ENCODE measurements at places on chromosomes 6 and 20.
A peak's percentile ranks its signal among the peaks of the same experiment; 100 is the strongest.

- DNase-seq = no peak
These were observed 8.7 kb downstream of the B4GALT5 start for GRCh38 chr20:49704932-49705336.

DNA sequence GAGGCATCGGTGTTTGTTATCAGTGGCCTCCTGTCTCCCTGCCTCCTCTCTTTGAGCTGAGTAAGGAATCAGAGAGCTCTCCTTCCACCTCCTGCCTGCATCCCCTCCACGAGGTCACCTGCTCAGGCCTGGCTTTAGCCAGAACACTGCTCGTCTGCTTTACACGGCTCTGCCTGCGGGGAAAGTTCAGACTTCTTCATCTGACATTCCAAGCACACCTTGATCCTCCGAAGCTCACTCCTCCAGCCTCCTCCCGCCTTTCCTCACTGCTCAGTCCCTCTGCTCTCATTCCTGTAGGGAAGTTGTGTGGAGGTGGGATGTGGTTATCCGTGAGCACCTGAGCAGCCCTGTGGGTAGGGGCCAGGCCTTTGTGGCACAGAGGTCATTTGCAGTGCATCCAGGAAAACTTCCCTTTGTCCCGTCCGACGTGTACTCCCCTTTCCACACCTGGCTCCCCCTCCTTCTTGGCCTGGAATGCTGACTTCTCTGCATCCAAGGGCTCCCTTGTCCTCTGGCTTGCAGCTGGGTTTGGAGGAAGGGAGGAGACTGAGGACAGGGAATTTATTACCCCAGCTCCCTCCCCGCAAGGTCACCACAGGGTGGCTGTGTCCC, 12.8 kb upstream of the CCDC167 start:
- DNase-seq = no peak

- DNase-seq = no peak
These were observed 204.7 kb upstream of the RNF217 start for GRCh38 chr6:124757560-124757959.

DNA sequence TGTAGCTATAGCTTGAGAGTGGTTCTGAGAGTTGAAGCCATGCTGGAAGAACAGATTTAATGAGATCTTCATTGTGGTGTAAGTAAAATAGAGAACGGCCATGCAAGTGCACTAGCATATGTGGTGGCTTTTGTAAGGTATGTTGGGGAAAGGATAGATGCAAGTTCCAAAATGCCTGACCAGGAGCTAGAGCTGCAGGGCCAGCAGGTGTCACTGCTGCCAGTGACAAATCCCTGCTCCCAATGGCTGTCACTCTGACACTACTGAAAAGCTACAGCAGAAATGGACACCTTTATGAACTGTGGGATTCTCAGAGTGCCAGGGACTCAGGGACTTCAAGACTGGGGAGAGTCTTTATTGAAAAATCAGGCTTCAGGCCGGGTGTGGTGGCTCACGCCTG, 23.1 kb upstream of the VIP start:
- no peak for DNase-seq

DNA sequence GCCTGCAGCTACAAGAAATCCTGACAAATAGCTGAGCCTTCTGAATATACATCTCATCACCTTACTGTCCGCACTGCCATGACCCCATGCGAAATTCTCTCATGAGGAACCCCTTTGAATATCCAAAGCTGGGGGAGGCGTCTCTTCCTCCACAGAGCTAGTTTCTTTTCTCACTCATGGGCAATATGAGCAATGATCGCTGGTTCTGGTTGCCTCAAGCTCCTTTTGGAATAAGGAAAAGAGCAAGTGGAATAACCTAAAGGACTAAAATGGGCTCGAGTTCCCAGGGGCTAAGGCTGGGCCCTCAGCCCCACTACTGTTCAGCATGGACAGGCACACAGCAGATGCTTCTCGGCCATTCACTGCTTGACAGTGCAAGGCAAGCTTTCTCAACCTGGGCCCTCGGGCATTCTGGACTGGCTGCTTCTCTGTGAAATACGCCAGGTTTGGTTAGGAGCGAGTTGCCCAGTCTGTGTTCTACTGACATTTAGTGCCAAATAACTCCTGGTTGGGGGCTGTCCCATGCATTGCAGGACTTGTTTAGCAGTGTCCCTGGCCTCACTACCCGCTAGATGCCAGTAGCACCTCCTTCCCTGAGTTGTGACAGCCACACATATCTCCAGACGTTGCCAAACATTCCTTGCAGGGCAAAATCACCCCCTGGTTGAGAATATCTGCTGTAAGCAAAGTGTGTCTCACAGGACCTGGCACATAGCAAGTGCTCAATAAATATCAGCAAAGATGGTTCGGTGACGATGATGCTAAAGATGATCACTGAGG, 156.8 kb downstream of the CEBPB start:
- DNase-seq = no peak

- DNase-seq = peak; percentile 17
These were observed 103.3 kb downstream of the FIG4 start for GRCh38 chr6:109794201-109794923.

DNA sequence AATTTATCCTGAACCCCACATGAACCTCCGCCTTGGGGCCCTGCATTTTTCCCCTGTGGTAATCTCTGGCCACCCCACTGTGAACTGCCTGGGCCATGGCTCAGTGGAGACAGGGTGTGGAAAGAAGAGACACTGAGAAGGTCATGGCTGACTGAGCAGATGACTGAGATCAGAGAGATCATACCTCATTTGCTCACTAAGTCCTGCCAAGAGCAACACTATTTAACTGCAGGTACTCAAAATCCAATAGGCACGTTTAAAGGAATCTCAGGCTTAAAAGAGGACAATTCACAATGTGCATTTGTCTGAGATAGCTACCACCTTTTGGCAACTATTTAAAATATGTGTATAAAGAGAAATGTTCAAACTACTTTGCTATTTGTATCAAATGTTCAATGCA, 305.0 kb downstream of the GMDS start:
- no peak for DNase-seq

DNA sequence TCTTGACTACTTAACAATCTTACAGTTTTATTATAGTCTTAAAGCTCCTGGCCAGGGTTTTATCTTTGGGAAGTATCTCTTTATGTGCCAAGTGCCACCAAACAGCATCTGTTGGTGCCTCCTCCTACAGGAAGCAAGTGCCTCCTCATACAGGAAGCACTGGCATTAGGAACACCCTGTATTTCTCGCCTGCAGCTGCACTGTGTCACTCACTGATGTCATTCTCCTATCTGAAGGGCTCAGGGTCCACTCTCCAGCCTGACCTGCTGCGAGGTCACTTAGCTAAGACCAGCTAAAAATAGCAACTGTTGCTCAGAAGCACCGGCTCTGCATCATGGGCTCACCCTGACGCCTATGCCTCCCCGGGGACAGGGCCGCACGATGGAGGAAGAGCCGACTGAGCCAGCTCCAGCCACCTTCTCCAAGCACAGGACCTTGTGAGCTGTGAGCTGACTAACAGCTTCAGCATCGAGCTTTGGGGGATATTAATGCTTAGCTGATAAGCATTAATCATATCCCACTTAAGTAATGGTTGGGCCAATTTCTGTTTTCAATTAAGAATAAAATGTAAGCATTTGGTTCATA, 66.3 kb upstream of the CD93 start:
- peak; percentile 51 for DNase-seq

GRCh38 chr20:46027245-46027853, 1.7 kb upstream of the SLC12A5 start:
- peak; percentile 8 for DNase-seq

GRCh38 chr6:156808287-156808686, 31.1 kb downstream of the ARID1B start:
- DNase-seq = no peak

GRCh38 chr20:56004007-56004406, 1.3 kb downstream of the CBLN4 start:
- no peak for DNase-seq

- DNase-seq = no peak
These were observed 559 bp upstream of the EYA4 start for GRCh38 chr6:133240511-133241085.

DNA sequence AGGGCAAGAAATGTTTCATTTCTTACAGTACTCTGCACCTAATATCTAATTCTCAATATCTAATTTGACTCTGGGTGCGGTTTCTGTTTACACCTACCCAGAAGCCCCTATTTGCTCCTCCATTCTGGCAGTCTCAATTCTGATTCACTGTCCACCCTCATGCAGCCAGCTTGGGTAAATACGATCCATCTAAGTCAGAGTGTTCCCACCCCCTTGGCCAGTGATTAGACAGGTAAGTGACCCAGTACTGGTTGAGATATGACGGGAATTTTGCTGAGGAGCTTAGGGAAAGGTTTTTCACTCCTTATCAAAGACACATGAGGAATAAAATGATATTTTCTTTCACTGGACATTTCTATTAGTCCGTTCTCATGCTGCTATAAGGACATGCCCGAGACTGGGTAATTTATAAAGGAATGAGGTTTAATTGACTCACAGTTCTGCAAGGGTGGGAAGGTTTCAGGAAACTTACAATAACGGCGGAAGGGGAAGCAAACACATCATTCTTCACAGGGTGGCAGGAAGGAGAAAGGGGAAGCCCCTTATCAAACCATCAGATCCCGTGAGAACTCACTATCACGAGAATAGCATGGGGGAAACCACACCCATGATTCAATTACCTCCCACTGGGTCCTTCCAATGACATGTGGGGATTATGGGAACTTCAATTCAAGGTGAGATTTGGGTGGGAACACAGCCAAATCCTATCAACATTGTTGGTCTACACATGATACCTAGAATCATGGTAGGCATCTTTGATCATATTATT, 29.4 kb downstream of the GLO1 start:
- DNase-seq = no peak

DNA sequence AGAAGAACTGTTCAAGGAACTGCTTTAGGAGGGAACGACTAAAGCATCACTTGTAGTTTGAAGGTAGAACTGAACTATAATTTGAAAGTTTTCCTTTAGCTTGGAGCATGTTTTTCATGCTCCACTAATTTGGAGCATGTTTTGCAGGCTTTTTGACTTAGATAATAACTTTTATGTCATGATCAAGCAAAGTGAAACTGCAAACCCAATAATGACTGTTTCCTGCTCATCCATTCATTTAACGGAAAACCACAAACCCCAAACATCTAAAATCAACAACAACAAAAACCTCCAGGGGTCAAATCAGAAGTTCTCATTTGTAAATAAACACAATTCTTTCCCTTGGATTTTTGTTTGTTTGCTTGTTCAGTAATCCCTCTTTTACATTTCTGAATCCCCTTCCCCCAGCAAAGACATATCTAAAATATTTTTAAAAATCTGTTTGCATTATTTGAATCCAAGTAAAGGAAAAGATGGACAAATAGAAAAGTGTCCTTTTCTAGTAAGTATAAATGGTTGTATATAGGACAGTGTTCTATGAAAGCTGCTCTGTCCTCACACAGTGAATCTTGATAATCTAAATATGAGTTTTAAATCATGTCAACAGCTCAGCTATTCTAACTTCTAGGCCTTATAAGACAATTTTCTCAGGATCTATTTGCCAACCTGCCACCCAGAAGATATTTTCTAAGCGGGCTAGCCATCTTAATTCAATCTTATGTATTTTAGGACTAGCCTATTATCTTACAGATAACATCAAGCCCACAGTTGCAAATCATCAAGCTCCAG, 2.6 kb downstream of the SIM1 start:
- DNase-seq = no peak

DNA sequence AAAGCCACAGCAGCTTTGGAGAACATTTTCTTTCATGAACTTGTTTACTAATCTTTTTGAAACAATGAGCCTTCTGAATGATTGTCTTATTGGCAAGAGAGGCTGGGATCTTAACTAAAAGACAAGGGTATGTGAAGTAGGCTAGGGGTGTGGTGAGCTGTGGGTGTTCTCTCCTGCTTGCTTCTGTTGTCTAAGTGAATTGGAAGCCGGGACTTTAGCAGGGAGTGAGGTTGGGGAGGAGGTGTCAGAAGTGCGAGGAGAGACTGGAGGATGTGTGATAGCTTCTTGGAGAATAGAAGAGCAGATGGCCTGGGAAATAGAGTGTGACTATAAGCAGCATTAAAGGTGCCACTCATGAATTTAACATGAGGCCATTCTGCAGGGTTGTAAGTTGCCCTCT, 562.8 kb downstream of the UTRN start:
- DNase-seq = no peak

DNA sequence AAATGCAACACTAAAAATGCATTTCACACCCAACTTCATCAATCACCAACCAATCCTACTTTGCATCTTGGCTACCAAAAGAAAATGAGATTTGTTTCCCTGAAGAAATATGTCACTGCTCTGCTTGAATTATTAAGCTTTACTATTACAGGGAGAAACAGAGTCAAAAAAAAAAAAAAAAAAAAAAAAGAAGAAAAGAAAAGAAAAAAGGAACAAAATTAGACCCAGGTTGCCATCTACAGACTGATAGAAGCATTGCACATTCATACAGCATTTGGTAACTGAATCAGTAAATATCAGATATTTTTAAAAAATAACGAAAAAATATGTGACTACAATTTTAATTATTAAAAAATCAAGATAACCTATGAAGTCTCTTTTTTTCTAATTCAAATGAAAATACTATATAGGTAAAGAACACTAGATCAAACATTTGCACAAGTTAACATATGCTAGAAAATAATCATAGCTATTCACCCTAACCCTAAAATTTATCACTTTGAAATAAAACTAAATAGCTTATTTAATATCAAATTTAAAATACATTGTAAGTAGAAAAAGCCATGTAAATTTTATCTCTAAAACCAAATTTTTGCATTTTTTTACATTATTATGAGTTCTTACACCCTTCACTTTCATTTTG, 83.3 kb downstream of the DCDC2 start:
- no peak for DNase-seq

DNA sequence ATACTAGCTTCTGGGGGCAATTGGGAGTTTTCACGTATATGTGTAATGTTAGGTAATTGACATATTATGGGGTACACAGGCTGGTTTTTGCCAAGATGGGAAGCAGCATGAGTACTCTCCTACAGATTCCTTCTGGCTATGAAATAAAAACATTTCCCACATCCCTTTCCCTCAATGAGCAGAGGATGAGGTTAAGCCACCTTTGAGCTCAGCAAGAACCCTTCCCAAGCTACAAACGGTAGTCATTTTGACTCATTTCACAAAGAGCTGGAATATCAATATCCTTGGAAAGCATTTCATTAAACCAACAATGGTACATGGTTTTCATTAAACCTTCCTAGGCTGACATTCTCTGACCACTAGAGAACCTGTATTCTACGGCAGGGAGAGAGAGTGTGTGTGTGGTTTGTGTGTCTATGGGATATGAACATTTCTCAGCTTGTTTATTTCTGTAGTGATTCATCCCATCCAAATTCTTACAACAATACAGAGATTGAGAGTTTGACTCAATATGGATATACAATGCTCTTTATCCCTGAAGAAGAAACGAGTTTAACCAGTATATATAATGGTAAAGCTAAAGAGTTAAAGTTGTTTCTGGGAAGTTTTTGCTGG, 119.5 kb downstream of the ARHGAP18 start:
- DNase-seq = peak; percentile 76

- no peak for DNase-seq
These were observed 502.4 kb downstream of the LMBRD1 start for GRCh38 chr6:69294407-69294806.

Data from fibroblast of the conjunctiva (primary cell).